ENCODE measurements at places on chromosomes 6 and 20. TPM values are rescaled to one million over a fixed set of nuclear protein-coding genes. Genes with fewer than 3 reads are reported as not detected.

NRSN1 gene
- not detected for polyA plus RNA-seq

FRS3 gene
- 5.2 TPM for polyA plus RNA-seq

SLC29A1 gene
- polyA plus RNA-seq: 539 TPM

OR2B6 gene
- not detected for polyA plus RNA-seq

ADTRP gene
- polyA plus RNA-seq: 3.6 TPM

TUBB2B gene
- polyA plus RNA-seq: 5.1 TPM

Measured in endothelial cell of umbilical vein (primary cell).